ENCODE measurements at places on chromosomes 5 and 9.

DNA sequence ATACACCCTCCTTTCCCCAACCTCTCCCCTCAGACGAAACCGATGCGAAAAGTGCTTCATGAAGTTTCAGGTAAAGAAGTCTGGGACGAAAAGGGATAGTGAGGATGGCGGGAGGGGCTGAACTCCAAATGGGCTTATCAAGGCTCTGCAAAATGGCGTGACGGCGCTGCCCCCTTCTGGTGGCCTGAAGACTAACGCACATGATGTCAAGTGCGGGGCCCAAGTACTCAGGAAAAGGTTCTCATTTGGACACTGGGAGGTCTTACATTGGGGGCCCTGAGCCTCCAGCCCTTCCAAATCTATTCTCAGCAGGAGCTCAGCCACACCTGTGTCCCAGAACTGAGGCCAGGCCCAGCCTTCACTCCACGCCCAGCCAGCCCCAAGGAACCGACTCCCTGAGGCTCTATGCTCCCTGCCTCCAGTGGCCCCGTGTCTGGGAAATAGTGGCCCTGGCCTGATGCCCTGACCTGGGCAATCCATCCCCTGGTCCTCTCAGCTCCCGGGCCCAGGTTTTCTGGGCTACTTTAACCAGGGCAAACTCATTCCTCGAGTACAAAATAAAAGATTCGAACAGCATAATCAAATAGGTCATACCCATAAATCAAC is 119.9 kb downstream of the KCNIP1 start:
- peak; percentile 57 for DNase-seq

GRCh38 chr9:85443190-85443598 is 298.6 kb downstream of the AGTPBP1 start:
- no peak for DNase-seq

- no peak for DNase-seq
These were observed 78.3 kb upstream of the SEMA6A start for GRCh38 chr5:116652903-116653302.

GRCh38 chr5:337563-338130 is 16.1 kb downstream of the AHRR start:
- DNase-seq, result no peak

DNA sequence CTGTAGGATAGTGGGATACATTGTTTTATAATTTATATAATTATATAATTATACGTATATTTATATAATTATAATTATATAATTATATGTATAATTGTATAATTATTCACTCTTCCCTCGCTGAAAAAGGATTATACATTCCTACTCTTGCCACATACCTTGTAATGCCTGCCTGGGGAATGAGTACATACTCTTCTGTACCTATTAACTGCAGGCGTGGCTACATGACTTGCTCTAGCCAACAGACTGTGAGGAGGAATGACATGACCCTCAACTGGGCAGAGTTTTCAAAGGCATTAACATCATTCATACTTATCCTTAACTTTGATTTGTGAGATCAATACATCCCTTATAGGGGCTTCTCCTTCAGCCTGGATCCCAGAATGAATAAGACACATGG is 19.1 kb downstream of the ERMP1 start:
- no peak for DNase-seq

DNA sequence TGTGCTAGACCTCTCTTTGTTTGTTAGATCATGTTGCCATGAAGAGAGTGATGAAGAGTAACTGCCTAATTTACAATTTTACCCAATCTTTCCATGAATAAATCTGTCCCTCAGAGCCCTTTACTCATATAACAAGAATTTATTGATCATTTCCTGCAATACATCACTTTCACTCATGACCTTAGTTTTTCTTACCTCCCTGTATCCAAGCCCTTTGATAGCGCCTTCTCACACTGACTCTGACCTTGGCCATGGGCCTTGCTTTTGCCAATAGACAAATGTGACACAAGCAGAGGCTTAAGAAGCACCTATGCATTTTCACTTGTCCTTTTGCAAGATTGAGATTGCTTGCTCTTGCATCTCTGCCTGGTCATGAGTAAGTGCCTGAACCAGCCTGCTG is 288.1 kb downstream of the NNT start:
- no peak for DNase-seq

- peak; percentile 84 for DNase-seq
These were observed 572 bp upstream of the MAN2A1 start for GRCh38 chr5:109688970-109689739.

DNA sequence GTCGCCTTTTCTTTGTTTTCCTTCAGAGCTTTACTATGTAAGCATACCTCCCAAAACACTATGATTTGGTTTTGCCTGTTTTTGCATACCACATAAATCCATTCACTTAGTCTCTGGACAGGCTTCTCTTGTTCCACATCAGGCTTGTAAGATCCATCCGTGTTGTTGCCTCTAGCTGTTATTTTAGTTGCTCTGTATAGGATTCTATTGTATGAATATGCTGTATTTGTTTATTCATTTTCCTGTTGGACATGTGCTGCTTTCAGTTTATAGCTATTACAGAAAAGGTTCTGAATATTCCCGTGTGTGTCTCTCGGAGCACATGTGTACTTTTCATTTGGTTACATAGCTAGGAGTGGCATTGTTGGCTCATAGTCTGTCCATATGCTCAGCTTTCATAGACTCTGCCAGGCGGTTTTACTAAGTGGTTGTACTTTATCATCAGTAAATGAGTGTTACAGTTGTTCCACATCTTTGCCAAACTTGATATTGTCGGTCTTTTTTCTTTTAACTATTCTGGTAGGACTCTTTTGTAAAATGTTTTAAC is 41.8 kb downstream of the NUP214 start:
- no peak for DNase-seq

DNA sequence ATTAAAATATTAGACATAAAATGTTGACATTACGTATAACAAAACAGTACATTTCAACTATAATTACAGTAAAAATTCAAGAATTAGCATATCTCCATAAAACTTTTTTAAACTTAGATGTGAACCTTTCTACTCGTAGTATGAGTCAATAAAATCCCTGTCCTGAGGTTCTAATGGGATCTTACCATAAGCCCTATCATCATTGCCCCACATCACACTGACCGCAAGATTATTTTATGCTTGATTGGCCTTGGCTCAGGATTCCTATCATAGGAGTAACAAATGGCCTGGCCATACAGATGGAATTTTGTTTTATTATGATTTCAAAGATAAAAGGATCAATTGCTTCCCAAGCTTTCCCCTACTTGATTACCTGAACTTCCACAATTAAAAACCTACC is 238.3 kb downstream of the MEF2C start:
- no peak for DNase-seq

DNA sequence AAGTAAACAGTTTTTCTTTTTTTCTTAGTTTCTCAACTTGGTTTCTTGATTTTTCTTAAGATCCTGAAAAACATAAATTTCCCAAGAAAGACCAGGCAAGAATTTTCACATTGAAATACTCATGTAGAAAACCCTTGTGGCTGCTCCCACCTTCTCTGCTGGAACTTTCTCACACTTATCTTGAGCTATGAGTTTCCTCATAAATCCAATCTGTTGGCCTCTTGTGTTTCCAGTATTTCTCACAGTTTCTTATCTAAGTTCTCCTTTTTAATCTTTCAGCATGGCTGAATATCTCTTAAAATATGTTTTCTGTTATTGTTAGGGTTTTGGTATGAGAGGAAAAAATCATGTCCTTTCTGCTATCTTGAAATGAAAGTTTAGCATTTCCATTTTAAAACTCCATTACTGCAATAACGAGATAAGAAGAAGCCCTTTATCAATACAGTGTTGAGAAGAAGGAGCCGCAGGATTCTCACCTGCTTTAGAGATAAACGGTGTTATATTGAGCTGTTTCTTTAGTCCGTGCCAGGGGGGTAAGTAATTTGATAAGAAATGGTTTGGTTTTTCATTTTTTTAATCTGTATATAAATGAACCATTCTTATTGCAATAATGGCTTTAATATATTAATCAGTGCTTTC is 89.3 kb downstream of the ALDH1A1 start:
- no peak for DNase-seq

DNA sequence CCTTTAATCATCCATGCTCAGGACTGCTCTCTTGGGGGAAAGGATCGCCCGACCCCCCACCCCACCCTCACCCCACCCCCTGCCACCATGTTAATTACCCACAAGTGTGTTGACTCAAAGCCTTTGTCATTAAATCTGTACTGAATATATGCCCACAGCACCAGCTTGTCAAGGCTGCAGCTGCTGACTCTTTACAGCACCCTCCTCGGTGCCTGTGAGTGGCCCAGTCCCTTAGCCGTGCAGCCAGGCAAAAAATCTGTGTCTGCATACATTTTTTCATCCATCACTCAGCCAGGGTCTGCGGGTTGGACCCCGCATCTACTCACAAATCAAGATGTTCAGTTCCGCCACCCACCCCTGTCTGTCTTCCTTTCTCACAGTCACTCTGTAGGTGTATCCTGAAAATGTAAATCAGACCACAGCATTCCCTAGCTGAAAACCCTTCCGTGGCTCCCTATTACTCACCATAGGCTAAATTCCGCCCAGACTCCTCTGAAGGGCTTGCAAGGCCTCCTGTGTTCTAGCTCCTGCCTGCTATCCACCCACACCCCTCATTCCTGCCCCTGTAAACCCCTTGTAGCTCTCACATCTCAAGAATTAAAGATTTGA is 53.7 kb upstream of the KCNIP1 start:
- no peak for DNase-seq

All from stimulated activated naive CD8-positive, alpha-beta T cell treated with anti-CD3 and anti-CD28 coated beads, Interleukin-15, Interleukin-2, amounts not matched to agents 100 U/mL and 50 U/mL, for 24 hours (primary cell).